ENCODE measurements at places on chromosomes 12 and 14.

DNA sequence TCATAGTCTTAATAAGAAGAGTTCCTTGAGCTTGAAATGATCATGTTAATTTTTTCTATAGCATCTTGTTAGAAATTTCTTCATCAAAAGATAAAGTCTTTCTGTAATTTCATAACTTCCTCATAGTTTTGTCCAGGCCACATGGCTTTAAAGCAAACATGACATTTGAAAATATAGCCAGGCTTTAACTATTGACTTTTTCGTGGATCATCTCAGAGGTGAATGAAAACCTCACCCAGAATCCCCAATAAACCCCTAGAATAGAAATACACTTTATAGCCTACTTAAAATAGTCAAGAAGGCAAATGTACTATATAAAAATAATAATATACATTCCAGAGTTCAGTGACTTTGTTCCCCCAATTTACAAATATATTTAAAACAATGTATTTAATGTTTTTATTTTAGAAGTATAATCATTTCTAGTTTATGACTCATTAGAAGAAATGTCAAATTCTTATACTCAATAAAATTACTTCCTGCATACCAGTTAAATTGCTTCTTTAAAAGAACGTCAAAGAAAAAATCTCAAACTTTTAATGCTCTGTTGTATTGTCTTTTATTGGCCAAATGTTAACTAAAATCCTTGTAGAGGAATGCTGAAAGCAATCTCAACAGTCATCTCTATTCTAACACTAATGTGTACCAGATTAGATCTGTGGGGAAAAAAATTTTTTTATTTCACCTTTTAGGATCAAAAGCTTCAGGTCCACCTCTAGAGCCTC lies 21.6 kb downstream of the EXOC5 start:
- DNase-seq = no peak

DNA sequence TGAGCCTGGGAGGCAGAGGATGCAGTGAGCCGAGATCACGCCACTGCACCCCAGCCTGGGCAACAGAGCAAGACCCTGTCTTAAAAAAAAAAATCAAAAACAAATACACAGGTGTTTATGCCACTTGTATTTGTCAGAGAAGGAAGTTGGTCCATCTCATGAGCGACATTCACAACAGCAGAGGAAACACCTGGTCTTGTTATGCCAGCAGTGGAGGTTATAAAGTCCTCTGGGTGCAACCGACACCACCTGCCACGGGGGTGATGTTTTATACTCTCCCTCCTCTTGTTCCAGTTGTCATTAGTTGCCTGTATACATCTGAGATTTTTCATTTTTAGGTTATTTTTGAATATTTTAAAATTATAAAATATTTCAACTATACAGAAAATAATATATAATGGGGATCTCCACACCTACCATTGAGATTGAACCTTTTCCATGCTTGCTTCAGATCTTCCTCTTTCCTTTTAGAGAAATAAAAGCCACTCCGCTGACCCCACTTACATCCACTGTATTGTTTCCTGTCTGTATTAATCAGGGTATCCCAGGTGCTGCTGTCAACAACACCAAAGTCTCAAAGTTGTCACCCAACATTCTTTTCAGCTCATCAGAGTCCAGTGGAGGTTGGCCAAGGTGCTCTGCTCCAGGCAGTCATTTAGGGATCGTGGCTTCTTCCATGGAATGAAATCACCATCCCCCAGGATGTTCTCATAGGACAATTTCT lies 65.1 kb downstream of the RNFT2 start:
- DNase-seq = no peak

DNA sequence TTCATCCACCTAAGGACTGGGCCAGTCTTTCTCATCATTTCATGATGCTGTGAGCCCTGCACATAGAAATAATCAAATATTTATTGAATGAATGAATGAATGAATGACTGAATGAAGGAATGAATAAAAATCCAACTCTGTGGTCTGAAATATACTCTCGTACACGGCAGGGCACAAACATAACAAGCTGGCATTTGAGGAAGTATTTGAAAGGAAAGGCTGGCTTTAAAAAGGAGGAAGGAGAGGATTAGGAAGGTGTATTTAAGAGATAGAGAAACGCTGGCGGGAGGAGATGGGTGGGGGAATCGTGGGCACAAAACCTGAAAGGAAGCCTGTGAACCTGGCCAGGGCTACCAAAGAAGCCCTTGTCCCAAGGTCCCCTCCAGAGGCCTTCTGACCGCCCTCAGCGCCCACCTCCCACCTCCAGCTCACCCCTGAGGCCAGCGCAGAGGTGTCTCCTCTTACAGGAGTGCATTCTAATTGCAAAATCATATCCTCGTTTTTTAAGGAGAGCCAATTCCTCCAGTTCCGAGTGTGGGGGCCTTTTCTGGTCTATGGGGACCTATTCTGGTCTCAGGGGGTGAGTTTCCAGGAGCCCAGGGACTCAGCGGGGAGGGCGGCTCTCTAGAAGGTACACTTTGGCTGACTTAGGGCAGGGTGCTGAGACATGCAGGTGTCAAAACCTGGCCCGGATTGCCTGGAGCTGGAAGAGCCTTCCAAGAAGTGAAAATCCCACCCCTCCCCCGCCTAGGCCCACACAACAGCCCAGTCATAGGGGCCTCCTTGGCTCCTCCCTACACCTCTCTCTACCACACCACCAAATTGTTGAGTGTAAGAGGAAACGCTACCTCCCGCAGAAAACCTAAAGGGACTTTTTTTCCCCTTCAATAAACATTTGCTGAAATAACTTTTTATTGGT lies 8.7 kb upstream of the JDP2 start:
- DNase-seq = no peak

GRCh38 chr14:51487848-51488247 lies 163.9 kb upstream of the FRMD6 start:
- DNase-seq = no peak

DNA sequence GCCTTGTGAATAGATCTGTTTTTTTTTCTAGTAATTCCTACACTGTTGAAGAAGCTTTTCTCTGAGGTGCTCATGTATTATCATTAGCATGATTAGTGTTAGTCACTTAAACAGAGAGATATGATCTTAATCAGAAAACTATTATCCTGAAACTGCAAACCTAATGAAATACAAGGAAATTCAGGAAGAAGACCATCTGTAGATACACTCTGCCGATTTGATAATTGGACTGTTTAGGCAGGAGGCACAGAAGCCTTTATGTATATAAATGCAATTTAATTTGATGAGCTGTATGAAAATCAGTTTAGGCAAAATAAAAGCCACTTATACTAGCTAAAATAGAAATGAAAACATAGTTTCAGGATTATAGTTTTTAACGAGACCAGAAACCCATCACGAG lies 23.3 kb downstream of the PDZRN4 start:
- no peak for DNase-seq

- no peak for DNase-seq
These were observed 118.3 kb downstream of the ETV6 start for GRCh38 chr12:11767798-11768197.

DNA sequence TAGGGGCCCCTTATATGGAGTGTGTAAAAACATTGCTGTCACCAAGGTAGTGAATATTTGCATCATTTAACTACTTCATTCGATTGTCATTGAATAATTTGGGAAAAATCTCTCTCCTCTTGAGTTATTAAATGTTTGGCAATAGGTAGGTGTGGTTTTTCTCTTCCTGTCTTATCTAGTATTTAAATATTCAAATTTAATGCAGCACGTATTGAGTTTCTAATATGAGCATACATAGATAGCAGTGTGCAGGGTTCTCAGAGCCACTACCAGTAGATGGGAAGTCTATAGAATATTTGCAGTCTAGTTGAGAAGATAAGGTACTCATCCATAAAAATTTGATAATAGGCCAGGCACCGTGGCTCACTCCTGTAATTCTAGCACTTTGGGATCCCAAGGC lies 16.7 kb downstream of the PALS1 start:
- no peak for DNase-seq

DNA sequence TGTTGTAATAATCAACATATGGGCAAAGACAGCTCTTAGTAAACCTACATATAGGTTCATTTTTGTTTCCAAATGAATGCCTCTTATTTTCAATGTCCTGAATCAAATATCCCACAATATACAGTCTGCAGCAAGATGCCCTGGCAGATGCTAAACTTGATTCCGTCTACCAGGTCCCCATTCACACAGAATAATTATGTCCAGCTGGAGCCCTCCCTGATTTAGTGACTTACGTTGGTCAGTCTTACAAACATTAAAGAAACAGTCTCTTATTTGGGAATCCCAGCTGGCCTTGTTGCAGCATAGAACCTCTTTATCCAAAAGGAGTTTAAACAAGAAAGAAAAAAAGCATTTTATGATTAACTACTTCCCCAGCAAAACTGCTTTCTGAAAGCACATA lies 82.7 kb upstream of the BMP4 start:
- no peak for DNase-seq

DNA sequence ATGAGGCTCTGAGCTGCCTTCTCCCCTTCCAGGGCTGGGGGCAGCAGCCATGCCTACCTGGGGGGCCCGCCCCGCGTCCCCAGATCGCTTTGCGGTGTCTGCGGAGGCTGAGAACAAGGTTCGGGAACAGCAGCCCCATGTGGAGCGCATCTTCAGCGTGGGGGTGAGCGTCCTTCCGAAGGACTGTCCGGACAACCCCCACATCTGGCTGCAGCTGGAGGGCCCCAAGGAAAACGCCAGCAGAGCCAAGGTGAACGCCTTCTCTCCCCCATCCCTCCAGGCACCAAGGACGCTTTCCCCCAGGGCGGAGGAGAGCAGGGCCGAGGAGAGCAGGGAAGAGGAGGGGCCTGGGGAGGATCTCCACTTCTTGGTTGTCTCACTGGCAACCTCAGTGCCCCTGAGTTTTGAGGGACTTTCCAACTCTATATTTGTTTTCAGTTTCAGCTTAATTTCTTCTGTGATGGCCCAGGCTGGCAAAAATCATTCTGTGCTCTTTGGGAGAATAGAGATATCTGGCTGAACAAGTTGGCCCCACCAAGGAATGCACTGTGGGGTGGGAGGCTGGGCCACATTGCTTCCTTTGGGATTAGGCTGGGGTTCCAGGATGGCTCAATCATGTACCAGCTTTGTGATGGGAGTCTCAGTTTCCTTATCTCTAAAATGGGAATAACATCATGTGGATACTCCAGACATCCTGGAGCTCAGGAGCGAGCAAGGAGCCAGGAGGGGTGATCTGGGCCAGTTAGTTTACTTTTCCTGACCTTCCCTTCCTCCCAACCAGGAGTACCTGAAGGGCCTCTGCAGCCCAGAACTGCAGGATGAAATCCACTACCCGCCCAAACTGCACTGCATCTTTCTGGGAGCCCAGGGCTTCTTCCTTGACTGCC lies 1.2 kb downstream of the KHNYN start:
- DNase-seq = peak; percentile 47

GRCh38 chr12:123106640-123107359 lies 44.1 kb downstream of the PITPNM2 start:
- no peak for DNase-seq

- DNase-seq = no peak
These were observed 194.5 kb upstream of the CDKN3 start for GRCh38 chr14:54202288-54202687.

DNA sequence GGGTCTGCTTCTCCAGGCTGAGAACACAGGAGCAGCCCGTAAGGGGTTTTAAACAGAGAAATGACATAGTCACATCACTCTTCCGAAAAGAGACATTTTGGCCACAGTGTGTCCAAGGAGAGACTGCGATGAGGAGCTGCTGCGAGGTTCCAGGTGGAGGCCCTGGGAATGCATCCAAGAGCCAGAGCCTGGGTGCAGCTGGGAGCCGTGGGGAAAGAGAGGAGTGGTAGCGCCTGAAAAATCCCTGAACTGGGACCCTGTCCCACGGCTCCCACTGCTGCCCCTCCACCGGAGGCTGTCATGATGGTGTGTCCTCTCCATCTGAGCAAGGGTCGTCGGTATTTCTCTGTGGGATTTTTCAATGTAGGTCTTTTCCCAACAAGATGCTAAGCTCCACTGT lies 146.9 kb downstream of the BCL11B start:
- DNase-seq = no peak

- DNase-seq = no peak
These were observed 26.6 kb downstream of the UBE3B start for GRCh38 chr12:109504068-109504467.

DNA sequence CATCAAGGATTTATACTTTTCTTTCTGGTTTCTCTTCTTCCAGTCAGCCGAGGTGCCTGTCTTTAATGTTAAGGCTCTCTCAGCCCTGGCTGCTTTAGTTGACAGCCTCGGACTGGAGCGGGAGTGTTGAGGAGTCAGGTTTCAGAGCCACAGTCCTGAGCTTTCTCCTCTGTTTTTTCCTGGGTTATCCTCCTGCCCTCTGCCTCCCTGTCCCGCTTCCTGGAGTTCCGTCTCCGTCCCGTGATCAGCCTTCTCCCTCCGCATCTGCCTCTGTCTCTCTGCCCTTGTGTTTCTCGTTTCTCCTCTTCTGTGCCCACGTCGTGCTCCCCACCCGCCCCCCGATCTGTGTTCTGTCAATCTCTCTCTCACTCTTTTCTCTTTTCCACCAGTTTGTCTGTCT lies 33.0 kb downstream of the IQSEC3 start:
- DNase-seq = no peak

DNA sequence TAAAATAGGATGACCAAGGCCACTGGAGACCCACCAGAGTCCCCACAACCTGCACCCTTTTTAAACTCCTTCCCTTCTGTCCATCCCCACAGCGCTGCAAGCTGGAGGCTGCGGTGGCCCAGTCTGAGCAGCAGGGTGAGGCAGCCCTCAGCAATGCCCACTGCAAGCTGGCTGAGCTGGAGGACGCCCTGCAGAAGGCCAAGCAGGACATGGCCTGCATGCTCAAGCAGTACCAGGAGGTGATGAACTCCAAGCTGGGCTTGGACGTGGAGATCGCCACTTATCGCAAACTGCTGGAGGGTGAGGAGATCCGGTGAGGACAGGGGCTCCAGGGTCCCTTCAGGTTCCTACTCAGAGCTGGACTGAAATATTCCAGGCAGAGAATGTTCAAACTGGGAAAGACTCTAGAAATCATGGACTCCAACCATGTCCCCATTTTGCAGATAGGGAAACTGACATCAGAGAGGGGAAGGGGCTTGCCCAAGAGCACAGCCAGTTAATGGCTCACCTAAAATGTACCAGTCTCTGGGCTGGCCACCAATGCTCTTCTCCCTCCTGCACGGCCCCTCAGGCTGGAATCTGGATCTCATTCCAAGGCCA lies 17.2 kb downstream of the KRT85 start:
- no peak for DNase-seq

- no peak for DNase-seq
These were observed 3.8 kb downstream of the VSX2 start for GRCh38 chr14:74243051-74243450.

DNA sequence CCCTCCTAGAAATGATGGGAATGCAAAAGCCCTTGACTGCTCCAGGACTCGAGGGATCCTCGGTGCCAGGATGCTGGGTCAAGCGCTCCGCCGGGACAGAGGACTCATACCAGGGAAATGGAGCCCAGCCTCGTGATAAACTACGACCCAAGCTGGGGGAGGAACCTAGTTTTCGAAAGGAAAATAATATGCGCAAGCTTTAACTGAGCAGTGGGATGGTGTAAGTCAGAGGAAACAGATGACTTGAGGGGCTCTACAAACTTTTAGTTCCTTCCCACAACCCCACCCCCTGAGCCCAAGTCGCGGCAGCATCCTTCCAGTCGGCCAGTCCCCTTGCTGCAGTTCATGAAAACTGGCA lies 654 bp upstream of the SUPT16H start:
- DNase-seq = no peak
